Breast epithelium (tissue), 4 donors: ENCODE measurements at places on chromosomes 6 and 20. TPM values are rescaled to one million over a fixed set of nuclear protein-coding genes. Genes with fewer than 3 reads are reported as not detected.
A peak's percentile ranks its signal among the peaks of the same experiment; 100 is the strongest.

MAS1 gene
- not detected for total RNA-seq

DNA sequence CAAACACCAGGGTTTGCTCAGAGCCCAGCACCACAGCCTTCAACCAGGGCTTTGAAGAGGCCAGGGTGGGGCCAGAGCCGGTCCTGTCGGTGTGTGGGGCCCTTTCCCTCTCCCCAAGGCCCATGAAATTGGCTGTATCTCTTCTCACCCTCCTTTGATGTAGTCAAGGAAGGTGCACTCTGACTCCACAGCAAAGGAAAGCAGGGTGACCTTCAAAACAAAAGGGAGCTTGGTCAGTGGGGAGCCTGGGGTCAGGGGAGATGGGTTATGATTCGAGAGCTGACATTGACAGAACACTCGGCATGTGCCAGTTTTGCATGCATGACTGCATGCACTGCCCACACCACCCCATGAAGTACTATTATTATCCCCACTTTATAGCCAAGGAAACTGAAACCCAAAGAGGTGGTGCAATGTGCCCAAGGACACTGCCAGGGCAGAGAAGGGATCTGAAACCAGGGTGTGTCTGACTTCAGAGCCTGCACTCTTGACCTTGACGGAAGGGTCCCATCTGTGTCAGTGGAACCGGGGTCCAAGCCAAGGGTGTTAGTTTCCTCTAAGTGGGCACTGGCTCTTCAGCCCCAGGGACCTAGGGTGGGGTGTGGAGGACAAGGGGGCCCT is 55.4 kb downstream of the RAB44 start:
- H3K27ac ChIP-seq = no peak overlapping the region
- no peaks in the 10 kb centered on the region for H3K27me3 ChIP-seq
- H3K4me3 ChIP-seq = no peak overlapping the region
- no peak for DNase-seq
- peaks cover 7% of the 10 kb centered on the region for H3K4me1 ChIP-seq

GRCh38 chr6:161050134-161050765 is 58.7 kb downstream of the MAP3K4 start:
- H3K36me3 ChIP-seq = no peaks in the 10 kb centered on the region
- no peak overlapping the region for H3K27ac ChIP-seq
- no peak overlapping the region for H3K4me3 ChIP-seq
- DNase-seq = no peak
- no peaks in the 10 kb centered on the region for H3K27me3 ChIP-seq

- H3K4me3 ChIP-seq = peak overlapping the region; percentile 82
- DNase-seq = no peak
- no peaks in the 10 kb centered on the region for H3K36me3 ChIP-seq
- no peaks in the 10 kb centered on the region for H3K27me3 ChIP-seq
- H3K27ac ChIP-seq = peak overlapping the region; percentile 88
These were observed 33.0 kb upstream of the HFE start for GRCh38 chr6:26053992-26054780.

BMP2 gene
- total RNA-seq = 14.7 TPM

VWA7 gene
- total RNA-seq = 1.6 TPM

BTN1A1 gene
- total RNA-seq = not detected

- H3K27me3 ChIP-seq = peaks cover 10% of the 10 kb centered on the region
- no peaks in the 10 kb centered on the region for H3K4me1 ChIP-seq
- no peak for DNase-seq
- H3K27ac ChIP-seq = no peak overlapping the region
- H3K4me3 ChIP-seq = no peak overlapping the region
These were observed 30.9 kb downstream of the MYH7B start for GRCh38 chr20:34986311-34987287.

- no peak for DNase-seq
- no peak overlapping the region for H3K4me3 ChIP-seq
These were observed 12.1 kb downstream of the CLDN20 start for GRCh38 chr6:155275808-155276480.

BCAS4 gene
- total RNA-seq = 22.2 TPM
